ENCODE measurements at places on chromosomes 12 and 14.

DNA sequence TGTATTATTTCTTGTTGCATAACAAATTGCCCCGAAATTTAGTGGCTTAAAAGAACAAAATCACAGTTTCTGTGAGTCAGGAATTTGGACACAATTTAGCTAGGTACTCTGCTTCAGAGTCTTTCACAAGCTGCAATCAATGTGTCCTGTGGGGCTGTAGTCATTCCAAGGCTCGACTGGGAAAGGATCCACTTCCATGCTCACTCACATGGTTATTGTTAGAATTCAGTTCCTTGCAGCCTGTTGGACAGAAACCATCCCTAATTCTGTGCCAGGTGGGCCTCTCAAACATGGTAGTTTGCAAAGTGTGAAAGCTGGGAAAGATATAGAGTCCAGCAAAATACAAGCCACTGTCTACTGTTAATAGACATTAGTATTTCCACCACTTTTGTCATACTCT lies 59.7 kb upstream of the ARID2 start:
- no peak for DNase-seq

DNA sequence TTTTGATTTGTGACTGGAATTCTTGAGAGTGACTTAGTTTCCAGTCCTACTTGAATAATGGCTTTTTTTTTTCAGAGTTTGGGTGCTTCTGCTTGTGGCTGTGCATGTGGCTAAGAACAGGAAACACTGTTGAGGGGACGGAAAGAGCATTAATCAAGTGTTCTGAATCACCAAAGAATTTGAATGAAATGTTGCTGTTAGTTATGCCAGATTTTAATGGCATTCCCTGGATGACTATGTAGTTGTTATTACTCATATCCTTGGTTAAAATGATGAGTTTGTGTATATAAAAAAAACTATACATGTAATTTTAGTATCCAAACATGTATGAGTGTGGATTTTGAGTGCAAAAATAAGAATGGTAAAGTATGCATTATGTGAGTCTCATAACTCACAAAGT lies 347.9 kb downstream of the BCAT1 start:
- no peak for DNase-seq

- peak; percentile 41 for DNase-seq
These were observed 44.7 kb downstream of the PALS1 start for GRCh38 chr14:67285876-67286452.

GRCh38 chr12:39902821-39903220 lies 203.1 kb downstream of the SLC2A13 start:
- no peak for DNase-seq

DNA sequence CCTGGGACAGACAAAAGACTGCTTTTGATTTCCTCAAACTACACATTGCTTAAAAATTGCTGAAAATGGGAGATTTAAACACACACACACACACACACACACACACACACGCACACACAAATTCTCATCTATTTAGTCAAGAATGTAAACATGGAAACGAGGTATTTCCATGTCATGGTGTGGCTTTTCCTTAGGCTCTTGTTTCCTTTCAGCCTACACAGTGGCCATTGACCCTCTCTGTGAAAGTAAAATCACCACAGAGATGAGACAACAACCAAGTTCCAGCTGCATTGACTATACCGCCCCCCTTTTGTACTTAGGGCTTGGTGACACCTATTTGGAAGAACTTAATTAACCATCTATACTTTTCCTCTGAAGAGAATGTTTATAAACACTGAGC lies 41.9 kb downstream of the TTC8 start:
- no peak for DNase-seq

- DNase-seq: no peak
These were observed 973.3 kb downstream of the BCL11B start for GRCh38 chr14:98298481-98299244.

GRCh38 chr14:77123381-77124325 lies 17.9 kb downstream of the ZDHHC22 start:
- DNase-seq: no peak

DNA sequence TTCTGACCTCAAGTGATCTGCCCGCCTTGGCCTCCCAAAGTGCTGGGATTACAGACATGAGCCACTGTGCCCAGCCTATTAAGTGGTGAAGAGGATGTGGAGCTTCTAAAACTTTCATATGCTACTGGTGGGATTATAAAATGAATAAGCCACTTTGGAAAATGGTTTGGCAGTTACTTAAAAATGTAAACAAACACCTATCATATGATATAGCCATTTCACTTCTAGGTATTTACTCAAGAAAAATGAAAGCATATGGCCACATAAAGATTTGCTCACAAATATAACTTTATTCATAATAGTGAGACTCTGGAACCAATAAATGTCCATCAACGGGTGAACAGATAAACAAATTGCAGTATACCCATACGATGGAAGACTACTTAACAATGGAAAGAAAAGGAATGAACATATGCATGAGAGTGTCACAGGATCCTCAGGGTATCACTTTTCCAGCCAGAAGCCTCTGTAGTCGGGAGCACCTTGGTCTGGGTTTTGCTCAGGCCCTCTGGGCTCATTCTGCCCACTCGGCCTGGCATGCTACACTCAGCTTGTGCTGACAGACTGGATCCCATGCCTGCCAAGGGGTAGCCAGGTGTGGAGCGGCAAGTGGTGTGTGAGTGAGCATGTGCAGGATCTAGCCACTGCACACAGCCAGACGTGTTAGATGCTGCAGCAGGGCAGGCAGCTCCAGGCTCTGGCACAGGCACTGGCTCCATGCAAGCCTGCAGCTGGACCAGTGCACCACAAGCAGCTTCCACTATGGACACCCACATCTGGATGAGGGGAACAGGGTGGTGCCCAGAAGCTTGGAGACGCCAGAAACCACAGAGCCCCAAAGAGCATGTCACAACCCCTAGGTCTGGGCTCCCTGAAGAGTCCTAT lies 213.2 kb upstream of the DIO3 start:
- no peak for DNase-seq

DNA sequence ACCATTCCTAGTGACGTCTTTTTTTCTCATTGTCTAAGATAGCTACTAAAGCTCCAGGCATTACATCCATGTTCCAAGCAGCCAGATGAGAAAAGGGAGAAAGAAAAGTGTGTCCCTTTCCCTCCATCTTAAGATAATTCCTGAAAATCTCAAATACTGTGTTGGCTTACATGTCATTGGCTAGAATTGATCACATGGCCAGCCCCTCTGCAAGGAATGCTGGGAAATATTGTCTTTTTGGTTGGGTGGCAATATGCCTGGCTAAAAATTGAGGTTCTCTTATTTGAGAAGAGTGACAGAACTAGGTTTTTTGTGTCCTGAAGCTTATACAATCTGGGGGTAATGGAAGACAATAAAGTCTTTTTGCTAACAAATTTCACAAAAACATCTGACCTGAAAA lies 264.3 kb downstream of the RPAP3 start:
- no peak for DNase-seq

DNA sequence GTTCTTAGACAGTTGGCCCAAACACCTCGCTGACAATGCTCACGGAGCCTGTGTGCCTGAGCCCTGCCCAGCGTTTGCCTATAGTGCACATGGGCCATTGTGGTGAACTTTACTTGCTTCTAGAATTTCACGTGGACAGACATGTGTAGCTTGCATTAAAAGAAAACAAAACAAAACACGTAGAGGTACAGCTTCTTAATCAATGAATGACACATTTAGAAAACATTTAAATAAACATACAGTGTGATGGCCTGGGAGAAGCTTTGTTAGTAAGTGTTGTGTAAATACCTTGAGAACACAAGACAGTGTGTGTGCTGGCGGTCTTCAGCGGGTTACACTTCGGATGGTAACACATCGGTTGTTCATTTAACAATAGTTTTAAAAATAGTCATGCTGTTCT lies 38.1 kb downstream of the SMOC1 start:
- no peak for DNase-seq

DNA sequence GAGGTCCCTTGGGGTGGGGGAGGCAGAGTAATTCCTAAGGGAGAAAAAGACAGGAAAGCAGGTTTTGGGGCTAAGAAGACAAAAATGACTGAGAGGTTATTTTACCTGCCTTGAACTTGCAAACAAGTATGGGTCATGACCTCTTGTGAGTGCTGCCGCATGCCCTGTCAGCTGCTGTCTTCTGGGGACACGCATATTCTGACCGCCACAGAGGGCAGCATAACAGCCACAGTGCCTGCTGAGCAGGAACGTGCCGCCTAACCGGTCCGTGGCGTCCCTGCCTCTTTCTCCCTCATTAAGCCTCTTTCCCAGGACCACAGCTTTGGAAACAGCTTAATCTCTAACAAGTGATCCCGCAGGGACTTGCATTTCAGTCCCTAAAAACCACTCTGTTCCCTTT lies 51.3 kb upstream of the KCNA1 start:
- no peak for DNase-seq

GRCh38 chr12:52529417-52529816 lies 9.2 kb upstream of the KRT5 start:
- DNase-seq: no peak

- peak; percentile 86 for DNase-seq
These were observed 414 bp downstream of the UNC79 start for GRCh38 chr14:93431036-93431670.

- peak; percentile 47 for DNase-seq
These were observed 890 bp upstream of the KIF26A start for GRCh38 chr14:104137297-104138097.

GRCh38 chr12:2389079-2389790 lies 336.4 kb downstream of the CACNA1C start:
- DNase-seq: no peak

DNA sequence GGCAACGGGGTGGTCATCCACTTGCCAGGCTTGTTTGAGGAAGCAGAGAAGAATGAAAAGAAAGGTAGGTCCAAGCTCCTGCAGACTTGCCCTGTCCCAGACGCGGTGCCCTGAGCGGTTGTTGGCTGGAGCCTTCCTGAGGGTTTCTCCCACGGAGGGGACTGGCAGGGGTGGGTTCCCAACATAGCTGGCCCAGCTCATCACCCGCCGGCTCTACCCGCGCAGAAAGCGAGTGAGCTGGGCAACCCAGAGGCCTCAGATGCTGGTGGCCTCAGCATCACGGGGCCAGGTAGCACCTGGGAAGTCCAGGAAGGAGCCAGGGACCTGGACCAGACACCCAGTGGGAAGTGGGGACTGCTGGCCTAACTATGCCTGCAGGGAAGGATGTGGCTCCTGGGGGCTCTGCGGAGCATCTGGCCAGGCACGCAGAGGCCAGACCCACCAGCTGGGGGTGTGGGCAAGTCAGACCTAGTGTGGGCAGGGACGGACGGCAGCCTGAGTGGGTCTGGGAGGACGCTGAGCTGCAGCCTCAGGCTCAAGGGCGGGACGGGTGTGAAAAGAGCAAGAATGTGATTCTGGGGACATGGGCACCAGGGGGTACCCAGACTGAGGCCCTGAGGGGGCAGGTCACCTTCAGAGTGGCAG lies 14.4 kb upstream of the SIVA1 start:
- no peak for DNase-seq

GRCh38 chr14:54803926-54804537 lies 98.6 kb downstream of the GCH1 start:
- no peak for DNase-seq

GRCh38 chr14:94522115-94522724 lies 13.0 kb upstream of the SERPINA12 start:
- no peak for DNase-seq

- no peak for DNase-seq
These were observed 931.9 kb upstream of the TMEM132C start for GRCh38 chr12:127334912-127335644.

Measured in NCI-H524 treated with DMSO at 0.1 percent for 48 hours (cell line).